Suppressor macrophage treated with lipopolysaccharide for 1 hour (primary cell): ENCODE measurements at places on chromosomes 16 and 17.
A peak's percentile ranks its signal among the peaks of the same experiment; 100 is the strongest.

GRCh38 chr17:64096037-64096436, 33.9 kb downstream of the ERN1 start:
- DNase-seq: no peak

- no peak for DNase-seq
These were observed 73.3 kb downstream of the ABCC12 start for GRCh38 chr16:48082516-48082915.

- DNase-seq: no peak
These were observed 166.0 kb upstream of the GSE1 start for GRCh38 chr16:85446951-85447692.

DNA sequence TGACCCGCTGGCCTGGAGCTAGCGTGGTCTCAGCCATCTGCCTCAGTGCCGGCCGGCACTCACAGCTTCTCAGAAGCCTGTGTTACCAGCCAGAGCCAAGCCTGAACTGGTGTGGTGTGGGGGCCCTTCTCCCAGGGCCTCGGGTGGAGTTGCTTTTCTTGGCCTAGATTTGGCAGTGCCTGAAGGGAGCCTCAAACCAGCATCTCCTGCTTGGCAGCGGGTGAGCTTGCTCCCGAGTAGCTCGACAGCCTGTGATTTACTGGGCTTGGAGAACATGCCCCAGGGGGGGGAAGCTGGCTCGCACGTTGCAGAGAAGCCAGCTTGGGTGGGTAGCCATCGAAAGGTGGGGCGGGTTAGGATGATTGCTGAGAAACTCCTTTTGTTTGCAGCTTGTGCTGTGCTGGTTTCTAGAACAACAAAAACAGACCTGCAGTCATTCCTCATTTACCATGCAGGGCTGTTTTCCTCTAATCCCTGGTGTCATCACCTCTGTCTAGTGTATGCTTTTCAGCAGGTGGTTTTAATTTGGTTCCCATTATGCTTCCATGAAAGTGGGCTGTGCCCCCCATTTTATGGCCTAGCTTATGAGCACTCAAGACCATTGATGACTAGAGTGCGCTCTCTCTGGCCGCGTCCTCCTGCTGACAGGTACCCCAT, 42.2 kb downstream of the TBCD start:
- no peak for DNase-seq

- no peak for DNase-seq
These were observed 27.7 kb downstream of the PPM1E start for GRCh38 chr17:58783380-58783779.

- no peak for DNase-seq
These were observed 32.8 kb downstream of the WNT3 start for GRCh38 chr17:46785696-46786095.

DNA sequence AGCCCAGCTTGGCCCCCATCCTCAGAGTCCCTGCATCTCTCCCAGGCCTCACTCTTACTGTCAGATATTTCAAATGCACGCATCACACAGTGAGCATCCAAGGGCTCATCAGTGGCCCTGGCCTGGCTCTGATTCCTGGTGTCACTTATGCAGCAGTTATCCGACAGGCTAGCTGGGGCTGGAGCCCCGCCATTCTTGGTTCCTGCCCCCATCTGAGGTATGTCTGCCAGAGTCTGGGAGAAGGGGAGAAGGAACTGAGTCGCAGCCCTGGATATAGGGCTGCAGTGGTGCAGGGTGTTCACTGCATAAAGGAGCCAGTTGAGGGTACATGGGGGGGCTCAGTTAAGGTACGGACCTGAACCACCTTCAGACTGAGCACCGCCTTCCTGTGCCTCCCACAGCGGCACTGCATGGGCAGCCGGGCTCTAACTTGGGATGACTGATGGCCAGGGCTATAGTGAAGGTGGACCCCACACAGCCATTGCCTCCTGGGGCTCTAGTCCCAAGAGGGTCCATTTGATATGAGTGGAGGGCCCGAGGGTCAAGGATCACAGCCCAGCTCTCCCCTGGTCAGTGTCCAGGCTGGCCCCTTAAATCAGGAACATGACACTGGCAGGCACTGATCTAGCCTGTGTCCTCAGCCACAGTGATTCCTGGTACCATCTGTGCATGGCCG, 1.8 kb upstream of the RASD1 start:
- no peak for DNase-seq

DNA sequence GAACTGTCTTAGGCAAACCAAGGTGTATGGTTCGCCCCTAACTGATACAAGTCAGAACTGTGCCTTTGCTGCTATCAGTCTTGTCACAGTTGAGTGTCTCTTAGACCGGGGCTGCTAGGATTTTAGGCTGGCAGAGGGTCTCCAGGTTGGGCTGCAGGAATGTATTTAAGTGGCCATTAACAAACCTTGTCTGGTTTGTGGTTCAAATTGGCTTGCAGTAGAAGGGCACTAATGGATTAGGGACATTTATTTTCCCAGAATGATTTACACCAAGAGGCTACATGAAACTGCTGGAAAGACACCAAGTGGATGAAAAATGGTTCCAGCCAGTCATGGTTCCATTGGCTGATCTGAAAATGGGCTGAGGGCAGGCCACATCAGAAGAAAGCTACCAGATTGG, 5.1 kb downstream of the VAT1L start:
- no peak for DNase-seq

DNA sequence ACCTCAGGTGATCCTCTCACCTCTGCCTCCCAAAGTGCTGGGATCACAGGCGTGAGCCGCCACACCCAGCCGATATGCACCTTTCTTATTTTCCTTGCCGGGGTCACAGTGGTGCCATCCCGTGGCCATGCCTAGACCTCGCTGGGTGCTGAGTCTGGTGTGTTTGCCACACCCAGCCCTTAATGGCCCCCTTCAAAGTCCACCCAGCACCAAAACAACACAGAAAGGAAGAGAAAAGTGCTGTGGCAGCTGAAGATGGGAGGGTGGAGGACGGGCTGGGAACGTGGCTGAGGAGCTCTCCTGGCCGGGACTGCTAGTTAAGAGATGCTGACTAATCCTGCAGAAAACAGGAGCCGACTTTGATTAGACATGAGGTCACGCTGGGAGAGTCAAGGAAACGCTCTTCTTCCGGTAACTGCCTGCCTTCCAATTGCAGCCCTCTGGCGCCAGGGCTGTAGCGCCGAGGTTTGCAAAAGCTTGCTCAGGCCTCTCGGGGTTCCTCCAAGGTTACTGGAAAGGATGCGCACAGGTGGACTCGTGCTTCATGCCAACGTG, 10.9 kb downstream of the SLC43A2 start:
- DNase-seq: peak; percentile 80

- DNase-seq: peak; percentile 52
These were observed 26.3 kb downstream of the CEP112 start for GRCh38 chr17:66165537-66166123.
